ENCODE measurements at places on chromosomes 1 and 21.

- no peak for DNase-seq
Observed at GRCh38 chr21:36306872-36307534, 13.0 kb upstream of the MORC3 start.

DNA sequence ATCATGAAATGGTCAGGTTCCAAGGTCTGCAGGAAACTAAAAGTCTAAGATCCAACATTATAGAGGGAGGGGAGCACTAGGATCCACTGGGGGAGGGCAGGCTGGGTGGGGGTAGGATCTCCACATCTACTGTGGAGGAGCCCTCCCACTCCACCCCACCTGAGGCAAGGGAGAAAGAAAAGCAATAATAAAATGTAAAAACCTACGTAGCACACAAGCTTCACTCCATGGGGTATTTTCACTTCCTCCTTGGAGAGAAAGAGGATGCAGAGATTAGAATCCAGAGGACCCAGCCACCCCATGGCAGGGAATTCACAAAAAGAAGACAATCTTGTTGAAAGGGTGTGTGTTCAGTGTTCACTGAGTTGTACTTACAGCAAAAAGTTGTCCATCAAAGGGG is 14.4 kb downstream of the SPOCD1 start:
- no peak for DNase-seq

- DNase-seq: no peak
Observed at GRCh38 chr21:26877018-26877417, 31.8 kb upstream of the ADAMTS1 start.

DNA sequence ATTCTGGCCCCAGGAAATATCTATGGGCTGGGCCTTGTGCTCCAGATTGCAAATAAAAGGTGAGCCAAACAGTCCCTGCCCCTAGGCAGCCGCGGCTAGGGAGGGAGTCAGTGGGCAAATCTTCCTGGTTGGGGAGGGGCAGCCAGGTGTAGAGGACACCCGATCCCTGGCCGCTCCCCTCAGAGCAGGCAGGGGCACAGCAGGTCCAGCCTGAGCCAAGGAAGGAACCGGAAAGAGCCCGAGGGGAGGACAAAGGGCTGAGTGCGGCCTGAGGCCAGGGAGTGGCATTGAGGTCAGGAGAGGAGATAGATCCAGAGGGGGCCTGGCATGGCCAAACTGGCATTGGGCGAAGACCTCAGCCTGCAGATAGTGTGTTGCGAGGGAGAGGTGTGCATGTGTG is 36.6 kb upstream of the ARF1 start:
- DNase-seq: no peak

DNA sequence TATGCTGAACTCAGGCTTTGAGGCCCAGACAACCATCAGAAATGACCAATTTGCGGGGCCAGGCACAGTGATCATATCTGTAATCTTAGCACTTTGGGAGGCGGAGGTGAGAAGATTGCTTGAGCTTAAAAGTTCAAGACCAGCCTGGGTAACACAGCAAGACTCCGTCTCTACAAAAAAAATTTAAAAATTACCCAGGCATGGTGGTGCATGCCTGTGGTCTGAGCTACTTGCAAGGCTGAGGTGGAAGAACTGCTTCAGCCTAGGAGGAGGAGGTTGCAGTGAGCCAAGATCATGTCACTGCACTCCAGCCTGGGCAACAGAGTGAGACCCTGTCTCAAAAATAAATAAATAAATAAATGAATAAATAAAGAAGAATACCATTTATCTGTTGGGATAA is 156.5 kb downstream of the EIF4G3 start:
- DNase-seq: no peak

GRCh38 chr21:27155130-27155500 is 188.2 kb upstream of the ADAMTS5 start:
- DNase-seq: no peak

GRCh38 chr1:241323514-241324195 is 33.4 kb downstream of the RGS7 start:
- DNase-seq: no peak

GRCh38 chr1:92711473-92712165 is 73.3 kb downstream of the EVI5 start:
- no peak for DNase-seq

DNA sequence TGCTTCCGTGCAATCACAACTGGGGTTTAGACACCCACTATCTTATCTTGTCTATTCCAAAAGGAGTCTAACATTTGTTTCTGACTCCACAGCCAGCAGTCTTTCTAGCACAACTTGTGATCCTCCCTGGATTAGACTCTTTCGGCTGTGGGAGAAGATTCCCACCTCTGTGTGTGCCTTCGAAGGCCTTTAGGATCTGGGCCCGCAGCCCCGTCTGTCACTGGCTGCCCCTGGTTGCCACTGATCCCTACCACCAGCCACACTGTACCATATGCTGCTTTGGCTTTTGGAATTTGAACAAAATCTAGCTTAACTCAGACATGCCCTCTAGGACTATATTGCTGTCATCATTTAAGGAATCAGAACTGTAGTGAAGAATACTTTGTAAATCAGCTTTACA is 18.0 kb downstream of the NTPCR start:
- DNase-seq: no peak

GRCh38 chr1:93678946-93679480 is 2.6 kb downstream of the BCAR3 start:
- no peak for DNase-seq

Data from GM04504 (cell line).